ENCODE measurements at places on chromosomes 1 and 21. TPM values are rescaled to one million over a fixed set of nuclear protein-coding genes. Genes with fewer than 3 reads are reported as not detected.

DNA sequence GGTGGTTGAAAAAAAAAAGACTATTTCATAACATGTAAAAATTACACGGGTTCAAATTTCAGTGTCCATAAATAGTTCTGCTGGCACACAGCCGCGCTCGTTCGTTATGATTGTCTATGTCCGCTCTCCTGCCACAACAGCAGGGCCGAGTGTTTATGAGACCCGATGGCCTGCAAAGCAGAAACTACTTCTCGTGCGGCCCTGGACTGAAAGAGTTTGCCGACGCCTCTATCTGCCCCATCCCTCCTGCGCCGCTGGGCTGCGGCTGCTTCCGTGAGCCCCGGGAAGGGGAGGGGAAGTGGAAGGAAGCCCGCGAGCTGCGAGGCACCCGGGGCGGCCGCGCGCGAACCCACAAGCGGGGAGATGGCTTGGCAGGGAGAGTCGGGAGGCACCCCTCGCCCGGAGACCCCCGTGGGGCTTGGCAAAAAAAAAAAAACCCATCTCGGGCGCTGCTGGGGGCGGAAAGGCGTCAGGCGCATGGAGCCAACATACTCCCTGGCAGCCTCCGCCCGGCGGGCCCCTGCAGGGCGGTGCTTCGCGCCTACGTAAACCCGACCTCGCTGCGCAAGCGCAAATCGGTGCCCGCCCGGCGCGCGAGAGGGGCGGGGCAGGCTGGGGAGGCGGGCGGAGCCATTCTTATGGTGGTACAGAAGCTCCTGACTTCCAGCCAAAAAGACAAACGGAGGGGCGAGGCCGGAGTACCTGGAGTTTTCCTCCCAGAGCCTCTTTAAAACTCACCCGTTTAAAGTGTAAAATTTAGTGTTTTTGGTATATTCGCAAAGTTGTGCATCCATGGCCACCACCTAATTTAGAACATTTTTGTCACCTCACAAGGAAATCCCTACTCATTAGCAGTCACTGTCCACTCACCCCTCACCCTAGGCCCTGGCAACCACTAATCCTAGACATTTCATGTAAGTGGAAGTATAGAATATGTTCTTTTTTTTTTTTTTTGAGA is 8.3 kb downstream of the SLC27A3 start:
- DNase-seq, result peak; percentile 93

GRCh38 chr1:48568501-48568900 is 96.5 kb upstream of the SPATA6 start:
- DNase-seq, result no peak

DNA sequence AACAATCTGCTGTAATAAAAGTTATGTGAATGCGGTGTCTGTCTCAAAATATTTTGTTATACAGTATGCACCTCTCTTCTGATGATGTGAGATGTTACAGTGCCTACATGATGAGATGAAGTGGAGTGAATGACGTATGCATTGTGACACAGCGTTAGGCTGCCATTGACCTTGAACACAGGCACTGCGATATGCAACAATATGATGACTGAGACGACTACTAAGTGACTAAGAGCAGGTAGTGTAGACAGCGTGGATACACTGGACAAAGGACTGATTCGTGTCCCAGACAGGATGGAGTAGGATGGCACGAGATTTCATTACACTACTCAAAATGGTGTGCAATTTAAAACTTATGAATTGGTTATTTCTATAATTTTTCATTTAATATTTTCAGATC is 8.4 kb downstream of the SGIP1 start:
- DNase-seq, result no peak

DNA sequence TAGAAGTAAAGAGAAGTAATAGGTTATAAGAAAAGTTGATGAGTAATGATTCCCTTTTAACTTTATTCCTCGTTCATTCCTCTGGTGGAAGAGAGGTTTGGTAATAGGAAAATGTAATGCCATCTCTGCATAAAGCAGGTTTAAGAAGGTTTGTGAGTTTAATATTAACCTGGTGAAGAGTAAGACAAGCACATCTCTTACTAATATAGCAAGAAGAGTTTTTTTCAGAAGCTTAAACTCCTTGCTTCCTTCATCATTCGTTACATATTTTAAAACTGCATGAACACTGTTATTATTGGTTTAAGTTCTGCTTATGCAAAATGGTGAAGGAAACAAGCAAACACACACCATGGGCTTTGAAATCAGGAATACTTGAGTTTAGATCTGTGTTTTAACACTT is 9.2 kb upstream of the PLA2G4A start:
- DNase-seq, result no peak

- DNase-seq, result no peak
Observed at GRCh38 chr1:66253330-66253921, 280.5 kb upstream of the SGIP1 start.

DNA sequence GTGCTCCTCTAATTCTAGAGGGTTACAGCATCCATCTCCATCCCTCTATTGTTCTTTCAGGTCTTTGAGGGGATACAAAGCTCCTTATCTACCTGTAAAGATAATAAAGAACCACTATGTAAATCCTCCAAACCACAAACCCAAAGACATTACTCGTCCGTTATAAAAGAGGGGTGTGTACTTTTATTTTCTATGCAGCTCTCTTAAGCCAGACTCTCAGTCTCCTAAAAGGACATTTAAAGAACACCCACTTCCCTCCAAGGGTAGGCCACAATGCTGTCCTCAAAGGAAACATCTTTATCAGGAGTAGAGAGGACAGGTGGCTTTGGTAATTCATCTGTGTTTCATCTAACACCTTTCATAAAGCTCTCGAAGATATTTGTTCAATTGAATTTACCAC is 67.9 kb upstream of the DYNLT5 start:
- no peak for DNase-seq

DNA sequence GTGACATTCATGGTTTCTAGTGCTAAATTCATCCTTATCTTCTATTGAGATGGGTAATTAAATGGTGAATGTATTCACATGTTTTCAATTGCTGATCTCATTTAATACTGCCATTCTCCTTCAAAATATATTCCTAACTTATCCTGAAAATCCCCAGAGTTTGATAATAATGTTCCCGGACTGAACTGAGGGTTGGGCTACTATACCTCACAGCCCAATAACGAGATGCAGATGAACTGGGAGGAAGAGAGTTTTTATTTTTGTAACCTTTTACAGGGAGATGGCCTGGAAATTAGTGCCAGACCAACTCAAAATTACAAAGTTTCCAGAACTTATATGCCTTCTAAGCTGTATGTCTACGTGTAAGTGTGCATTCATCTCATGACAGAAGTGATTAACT is 210.8 kb downstream of the APP start:
- DNase-seq, result no peak

DNA sequence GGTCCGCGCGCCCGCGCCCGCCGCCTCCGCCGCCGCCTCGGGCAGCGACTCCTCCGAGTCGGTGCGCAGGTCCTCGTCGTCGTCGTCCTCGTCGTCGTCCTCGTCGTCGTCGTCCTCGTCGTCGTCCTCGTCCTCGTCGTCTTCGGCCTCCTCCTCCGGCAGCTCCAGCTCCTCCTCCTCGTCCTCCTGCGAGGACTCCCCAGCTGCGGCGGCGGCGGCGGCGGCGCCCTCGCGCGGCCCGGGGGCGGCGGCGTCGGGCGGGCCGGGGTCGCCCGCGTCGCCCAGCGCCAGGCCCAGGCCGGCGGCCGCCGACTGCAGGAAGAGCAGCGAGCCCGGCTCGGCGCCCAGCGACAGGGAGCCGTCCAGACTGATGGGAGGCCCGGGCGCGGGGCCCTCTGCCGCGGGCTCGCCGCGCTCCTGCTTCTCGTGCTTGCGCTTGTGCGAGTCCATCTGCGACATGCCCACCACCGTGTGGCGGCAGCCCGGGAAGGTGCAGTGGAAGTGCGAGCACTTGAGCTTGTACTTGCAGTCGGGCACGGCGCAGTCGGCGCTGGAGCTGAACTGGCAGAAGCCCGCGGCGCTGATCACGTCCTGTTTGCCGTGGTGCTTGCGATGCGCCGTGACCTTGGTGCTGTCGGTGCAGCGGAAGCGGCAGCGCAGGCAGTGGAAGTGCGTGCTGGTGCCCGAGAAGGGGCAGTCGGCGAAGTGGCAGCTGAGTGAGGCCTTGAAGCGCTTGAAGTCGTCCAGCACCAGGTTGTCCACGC is 157.3 kb downstream of the CASZ1 start:
- no peak for DNase-seq

DNA sequence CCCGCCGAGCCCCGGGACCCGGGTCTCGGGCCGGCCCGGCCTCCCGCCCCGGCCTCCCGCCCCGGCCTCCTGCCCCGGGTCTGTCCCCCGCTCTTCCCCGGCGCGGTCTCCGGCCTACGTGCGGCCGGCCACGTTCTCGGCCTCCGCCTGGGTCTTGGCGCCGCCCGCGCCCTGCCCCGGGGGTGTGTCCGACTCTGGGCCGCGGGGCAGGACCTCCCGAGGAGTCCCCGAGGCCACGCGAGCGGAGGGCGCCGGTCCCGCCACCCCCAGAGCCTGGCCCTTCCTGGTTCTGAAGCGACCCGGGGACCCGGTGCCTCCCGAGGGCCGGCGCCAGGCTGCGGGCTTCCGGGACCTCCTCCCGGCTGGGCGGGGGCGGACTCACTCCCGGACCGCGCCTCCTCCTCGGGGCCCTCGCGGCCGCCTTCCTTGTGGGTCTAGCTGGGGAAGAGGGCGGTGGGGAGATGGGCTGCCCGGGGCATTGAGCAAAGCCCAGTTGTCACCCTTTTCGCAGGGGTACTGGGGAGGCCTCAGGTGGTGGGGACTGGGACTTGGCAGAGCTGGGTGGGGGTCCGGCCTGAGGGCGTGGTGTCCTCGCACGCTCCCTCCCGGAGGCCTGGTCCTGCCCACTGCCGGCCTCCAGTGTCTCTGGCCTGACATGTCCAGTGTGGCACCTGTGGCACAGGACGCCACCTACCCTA is 558 bp downstream of the PFKL start:
- peak; percentile 72 for DNase-seq

- no peak for DNase-seq
Observed at GRCh38 chr1:186925881-186926669, 97.3 kb downstream of the PLA2G4A start.

DNA sequence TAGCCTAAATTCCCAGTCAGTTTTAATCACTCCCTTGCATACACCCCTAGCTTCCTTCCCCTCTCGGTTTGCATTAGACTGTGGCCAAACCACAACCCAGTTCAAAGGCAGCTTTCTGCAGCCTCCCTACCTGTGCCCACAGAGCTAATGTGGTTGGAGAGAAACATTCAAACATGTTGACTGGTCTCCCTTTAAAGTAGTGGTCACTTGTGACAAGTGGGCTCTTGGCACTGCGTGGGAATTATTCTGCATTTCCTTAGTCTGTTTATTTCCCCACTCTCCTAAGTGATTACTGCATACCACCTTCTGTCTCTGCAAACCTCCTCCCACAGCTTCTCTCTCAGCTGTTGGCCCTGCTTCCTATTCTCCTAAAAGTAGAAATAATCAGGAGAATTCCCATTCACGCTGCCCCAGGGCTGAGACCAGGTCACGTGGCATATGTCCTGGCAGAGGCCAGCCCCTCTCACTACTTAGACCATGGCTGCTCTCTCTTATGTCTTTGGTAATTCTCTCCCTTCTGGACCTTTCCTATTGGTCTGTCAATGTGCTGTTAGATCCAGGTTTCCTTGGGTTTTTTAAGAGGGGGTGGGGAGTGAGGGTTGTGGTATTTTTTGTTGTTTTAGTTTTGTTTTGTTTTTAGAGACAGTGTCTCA is 38.4 kb upstream of the CD101 start:
- DNase-seq, result no peak

DNA sequence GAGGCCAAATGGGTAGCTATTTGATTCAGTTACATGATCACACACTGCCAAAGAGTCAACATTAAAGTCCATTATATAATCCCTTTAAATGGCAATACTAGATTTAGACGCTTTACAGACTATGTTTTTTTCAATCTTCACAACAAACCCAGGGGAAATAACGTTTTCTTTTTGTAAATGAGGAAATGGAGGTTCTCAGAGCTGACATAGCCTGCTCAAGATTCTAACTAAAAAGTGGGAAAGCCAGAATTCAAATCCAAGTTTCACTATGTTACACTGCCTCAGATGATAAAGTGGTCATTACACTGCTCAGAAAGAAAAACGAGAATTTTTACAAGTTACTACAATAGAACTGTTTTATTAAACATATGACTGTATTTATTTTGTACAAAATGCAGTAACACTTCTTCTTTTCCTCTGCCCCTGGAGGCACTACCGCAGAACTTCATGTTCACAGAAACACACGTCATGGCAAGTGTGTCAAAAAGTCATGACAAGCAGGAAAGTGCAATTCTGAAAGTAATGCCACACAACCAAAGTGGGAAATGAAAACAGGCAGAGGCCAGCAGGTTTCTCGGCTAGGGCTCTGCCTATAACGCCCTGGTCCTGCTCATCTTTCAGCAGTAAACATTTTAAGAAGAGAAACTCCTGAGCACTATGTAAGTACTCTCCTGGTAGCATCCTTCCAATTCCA is 19.0 kb downstream of the THEMIS2 start:
- DNase-seq, result no peak

GRCh38 chr1:114589122-114589521 is 7.7 kb upstream of the BCAS2 start:
- DNase-seq, result no peak

DNA sequence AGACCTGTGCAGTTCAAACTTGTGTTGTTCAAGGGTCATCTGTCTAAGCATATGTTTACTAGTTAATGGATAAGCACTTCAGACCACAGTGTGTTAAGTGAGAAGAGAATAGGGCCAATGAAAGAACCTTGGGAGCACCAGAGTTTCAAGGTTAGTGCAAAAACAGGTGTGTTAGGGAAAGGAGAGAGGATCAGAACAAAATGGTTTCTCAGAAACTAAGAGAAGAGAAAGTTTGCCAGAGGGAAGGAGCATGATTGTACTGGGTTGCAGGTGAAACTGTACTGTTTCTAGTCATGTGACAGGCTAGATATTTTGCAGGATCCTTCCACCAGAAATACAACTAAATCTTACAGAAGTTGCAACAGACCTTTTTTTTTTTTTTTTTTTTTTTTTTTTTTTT is 23.3 kb downstream of the RPRD2 start:
- no peak for DNase-seq

GRCh38 chr1:40161888-40162397 is 756 bp downstream of the RLF start:
- DNase-seq, result no peak

DNA sequence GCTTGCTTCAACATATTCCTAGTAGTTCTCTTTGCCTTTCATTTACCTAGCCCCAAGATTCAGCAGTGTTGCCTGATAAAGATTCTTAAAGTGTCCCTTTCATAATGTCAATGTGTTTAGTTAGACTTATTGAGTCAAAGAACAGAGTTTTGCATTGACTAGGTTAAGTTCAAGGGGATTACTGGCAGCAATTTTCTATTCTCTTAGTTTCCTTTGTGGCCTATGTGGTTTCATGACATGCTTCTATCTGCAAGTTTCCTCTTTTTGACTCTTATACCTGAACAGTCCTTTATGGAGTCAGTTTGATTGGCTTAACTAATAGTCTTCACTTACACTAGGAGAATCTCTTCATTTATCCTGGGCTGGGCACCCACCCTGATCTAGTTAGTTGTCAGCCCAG is 151.3 kb downstream of the ADGRL4 start:
- DNase-seq, result no peak

GRCh38 chr1:96683931-96684330 is 37.7 kb upstream of the PTBP2 start:
- DNase-seq, result no peak

The CCDC190 gene
- total RNA-seq, result not detected

The SPTA1 gene
- total RNA-seq, result not detected

The TRIM58 gene
- total RNA-seq, result not detected

The KCNK2 gene
- not detected for total RNA-seq

The C8A gene
- total RNA-seq, result not detected

The OR2M3 gene
- total RNA-seq, result not detected

The RAP1GAP gene
- total RNA-seq, result 2.1 TPM

The GABRD gene
- not detected for total RNA-seq

The DNAJC6 gene
- 0.91 TPM for total RNA-seq

The SH2D2A gene
- 186 TPM for total RNA-seq

The SELENBP1 gene
- total RNA-seq, result not detected

The PLEKHN1 gene
- total RNA-seq, result 1.9 TPM

The FMO5 gene
- 0.45 TPM for total RNA-seq

The MASP2 gene
- total RNA-seq, result 0.21 TPM

The CD84 gene
- total RNA-seq, result 14.9 TPM
